ENCODE measurements at places on chromosomes 6 and 20.

GRCh38 chr6:159462431-159462830 is 230.6 kb downstream of the SOD2 start:
- no peak for DNase-seq

- DNase-seq, result no peak
Observed at GRCh38 chr6:31734247-31734820, 2.0 kb downstream of the CLIC1 start.

GRCh38 chr6:149247385-149247763 is 70.1 kb upstream of the TAB2 start:
- no peak for DNase-seq

- no peak for DNase-seq
Observed at GRCh38 chr20:40049854-40050253, 639.2 kb downstream of the MAFB start.

DNA sequence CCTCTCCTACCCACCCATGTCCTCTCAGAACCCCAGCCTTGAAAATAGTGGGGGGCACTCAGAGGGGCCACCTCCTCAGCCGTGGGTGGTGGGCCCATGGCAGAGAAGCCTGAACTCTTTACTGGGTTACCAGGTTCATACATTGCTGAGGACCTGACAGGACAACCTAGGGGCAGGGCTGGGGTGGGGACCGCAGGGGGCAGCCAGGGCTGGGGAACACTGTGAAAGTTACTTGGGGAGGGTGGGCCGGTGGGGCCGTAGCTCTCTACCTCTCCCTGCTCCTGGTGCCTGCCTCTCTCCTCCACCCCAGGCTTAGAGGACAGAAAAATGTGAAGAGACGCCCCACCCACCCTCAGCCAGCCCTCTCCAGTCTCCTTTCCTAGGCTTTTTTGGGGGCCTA is 15.4 kb downstream of the MDFI start:
- no peak for DNase-seq

DNA sequence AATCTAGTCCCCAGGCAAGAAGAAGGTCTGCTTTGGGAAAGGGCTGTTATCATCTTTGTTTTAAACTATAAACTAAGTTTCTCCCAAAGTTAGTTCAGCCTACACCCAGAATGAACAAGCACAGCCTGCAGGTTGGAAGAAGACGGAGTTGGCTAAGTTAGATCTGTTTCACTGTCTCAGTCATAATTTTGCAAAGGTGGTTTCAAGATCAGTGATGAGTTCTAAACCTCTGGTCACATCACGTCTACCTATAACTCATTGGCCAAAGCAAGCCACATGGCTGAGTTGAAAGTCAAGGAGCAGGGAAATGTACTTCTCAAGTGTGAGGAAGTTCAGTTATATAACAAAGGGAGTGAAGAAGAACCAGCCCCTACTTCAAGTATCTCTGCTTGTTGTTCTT is 50.5 kb upstream of the ECI2 start:
- no peak for DNase-seq

DNA sequence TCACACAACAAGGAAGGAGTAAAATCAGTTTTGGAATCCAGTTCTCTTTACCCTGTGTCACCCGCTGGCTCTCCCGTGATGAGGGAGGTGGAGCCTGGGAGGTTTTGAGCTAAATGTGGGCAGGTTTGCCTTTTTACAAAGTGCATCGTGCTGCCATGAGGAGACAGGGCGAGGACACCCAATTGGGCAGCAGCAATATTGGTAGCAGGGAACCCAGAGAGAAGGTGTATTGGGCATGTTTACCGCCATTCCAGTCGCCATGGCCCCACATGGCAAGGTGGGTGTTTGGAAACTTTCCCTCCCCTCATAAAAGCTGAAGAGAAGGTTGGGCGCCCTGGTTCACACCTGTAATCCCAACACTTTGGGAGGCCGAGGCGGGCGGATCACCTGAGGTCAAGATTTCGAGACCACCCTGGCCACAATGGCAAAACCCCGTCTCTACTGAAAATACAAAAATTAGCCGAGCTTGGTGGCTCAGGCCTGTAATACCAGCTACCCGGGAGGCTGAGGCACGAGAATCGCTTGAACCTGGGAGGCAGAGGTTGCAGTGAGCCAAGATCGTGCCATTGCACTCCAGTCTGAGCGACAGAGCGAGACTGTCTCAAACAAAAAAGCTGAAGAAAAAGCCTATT is 3.5 kb upstream of the UBE2V1 start:
- no peak for DNase-seq

DNA sequence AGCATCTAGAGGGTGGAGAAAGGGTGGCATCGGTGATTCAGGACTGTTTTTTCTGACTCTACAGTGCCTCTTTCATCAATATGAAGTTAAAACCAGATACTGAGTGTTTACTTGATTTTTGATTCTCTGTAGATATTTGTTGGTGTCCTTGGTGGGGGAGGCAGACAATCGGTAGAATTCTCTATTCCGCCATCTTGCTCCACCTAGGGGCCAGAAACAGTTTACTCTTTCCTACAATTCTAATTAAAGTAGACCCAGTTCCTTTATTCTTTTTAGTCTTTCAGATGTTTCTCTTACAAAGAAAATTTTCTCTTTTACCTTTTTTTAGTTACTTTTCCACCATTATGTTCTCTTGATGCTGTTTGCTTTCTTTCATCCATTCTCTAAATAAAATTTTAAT is 162.1 kb upstream of the RAB32 start:
- no peak for DNase-seq

- no peak for DNase-seq
Observed at GRCh38 chr6:138231381-138231886, 13.1 kb upstream of the PBOV1 start.
